Aorta (tissue), 5 donors: ENCODE measurements at places on chromosomes 2 and 18.

DNA sequence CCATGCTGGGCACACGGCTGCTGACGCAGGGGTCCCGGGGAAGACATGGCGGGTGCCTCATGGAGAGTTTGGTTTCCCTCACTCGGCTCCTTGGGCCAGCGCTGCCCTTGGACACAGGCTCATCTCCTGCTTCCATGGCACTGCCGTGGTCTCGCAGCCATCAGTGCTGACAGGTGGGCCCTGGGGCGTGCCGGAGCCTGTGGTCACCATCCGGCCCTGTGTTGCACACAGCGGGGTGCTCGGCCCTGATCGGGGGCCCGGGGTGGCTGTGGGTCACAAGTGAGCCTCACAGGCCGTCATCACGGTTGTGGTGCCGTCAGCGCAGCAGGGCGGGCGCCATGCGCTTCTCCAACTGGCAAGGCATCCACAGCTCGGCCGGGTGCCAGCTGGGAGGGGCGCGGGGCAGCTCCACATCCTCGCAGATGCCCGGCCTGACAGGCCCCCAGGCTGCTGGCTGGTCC, 582 bp downstream of the RTP5 start:
- DNase-seq, result no peak

DNA sequence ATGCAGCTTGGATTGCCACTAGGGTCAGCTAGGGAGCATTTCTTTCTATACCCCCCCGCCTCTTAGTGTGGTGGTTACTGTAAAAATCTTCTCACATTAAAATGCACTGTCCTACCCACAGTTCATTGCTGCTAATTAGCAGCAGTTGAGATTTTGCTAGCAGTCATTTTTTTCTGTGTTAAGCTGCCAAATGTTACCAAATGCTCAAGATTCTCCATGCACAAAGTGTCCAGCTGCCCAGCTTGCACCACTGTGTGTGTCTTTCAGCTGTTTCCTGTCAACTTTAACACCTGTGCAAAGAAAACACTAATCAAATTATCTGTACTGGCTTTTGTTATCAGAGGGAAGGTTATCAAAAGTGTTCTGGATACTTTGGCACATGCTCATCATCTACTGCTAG, 679.3 kb downstream of the NR4A2 start:
- DNase-seq, result no peak

- DNase-seq, result no peak
Measured at GRCh38 chr2:15808204-15808910, 132.0 kb upstream of the MYCN start.

DNA sequence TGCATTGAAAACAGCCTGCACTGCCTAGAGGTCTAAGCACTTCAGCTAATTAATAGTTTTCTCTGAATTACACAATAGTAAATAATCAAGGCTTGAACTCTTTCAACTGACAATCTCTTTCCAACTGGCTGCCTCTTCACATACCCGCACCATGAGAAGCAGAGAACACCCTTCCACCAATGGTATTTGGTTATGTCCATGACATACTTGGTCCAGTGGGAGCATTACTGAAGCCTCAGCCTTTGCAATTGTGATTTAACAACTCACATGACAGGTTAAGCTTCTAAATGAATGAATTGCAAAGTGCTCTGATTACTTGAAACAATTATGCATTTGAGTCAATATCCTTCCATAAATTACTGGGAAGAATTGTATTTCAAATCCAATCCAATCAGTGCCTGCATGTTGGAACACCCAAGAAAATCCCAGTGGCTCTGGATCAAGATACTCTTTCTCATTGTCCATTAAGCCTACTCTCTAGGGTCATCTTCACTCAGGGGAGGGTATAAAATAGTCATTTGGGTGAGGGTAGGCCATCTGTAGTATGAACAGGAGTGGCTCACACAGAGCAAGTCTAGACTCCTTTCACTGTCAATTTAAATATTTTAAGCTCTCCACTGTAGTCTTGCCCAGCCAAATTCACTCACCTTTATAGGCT, 101.1 kb downstream of the HS1BP3 start:
- no peak for DNase-seq

GRCh38 chr2:148058641-148059040, 37.8 kb downstream of the MBD5 start:
- no peak for DNase-seq

DNA sequence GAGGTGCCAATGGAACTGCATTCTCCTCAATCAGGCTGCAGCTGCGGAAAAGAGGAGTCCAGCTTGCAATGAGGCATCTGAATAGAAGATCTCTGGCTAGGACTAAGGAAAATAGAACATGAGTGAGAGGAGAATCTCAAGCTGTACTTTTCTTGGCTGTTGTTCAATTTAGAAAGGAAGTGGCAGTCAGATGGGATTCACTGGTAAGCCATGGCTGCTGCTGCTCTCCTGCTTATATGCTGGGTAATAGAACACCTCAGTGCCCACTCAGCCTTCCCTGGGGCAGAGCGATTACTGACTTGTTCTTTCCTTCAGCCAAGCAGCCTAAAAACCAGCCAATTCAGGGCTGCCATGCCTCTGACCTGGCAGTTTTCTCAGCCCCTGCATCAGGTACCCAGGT, 17.6 kb upstream of the CHST9 start:
- DNase-seq, result no peak

DNA sequence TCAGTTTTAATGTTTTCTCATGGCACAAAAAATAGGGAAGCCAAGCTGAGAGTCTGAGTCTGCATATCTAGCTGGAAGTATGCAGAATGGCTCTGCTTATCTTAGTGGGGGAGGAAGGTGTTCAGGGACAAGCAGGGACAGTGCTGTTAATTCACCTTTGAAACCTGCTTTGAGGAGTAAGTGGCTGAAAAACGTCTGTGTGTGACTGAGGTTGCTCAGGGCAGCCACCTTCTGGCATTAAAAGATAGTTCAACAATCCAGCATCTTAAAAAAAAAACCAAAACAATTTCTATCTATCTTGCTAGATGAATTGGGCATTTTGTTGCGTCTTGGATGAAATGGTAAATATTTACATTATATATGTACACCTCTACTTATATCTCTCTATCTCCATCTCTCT, 2.0 kb upstream of the TRPM8 start:
- DNase-seq, result no peak

- DNase-seq, result no peak
Measured at GRCh38 chr2:163647300-163647699, 88.5 kb downstream of the FIGN start.

DNA sequence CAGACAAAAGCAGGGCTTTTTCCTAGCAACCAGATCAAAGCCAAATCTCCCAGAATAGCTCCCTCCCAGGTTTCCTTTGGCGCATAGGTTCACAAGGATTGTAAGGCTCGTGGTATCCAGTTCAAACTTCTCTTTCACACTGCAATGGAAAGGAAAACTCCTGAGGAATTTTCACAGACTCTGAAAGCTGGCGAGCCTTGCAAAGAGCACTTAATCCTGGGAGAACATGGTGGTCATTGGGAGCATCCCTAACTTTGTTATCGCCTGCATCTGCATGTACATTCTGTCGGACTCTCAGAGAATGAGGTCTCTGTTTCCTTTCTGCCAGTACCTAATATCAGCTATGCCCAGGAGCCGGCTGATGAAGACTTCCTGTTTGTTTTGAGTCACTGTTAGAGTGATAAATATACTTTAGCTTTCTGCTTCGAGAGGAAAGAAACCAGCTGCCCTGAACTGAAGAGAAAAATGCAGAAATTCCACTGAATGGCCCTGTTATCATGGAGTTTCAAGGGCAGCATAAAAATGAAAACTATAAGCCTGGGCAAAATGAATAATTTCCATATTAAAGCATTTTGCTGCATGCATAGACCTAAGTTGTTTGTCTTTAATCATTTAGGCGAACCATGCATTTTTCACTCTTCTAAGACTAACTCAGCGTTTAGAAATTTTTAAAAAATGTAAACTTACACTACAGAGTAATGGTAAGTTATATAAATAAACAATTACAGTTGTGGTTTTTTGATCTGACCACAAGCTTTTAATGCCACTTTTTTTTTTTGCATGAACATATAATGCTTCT, 76.4 kb upstream of the ZEB2 start:
- no peak for DNase-seq

DNA sequence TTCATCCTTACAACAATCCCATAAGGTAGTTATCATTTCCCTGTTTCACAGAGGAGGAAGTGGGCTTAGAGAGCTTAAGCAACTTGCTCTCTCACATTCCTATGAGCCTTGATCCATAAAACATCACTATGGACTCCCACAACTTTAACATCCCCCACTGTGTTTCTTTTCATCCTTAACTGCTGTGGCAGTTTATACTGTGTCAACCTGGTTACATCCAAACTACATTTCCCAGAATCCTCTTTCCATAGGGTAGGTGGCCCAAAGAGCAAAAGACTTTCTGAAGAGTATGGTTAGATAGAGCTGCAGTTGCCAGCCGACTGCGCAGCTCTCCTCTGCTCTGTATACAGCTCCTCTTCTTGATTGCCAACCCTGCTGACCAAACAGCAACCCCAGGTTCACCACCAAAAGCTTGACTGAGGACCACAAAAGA, 22.5 kb downstream of the MAP3K2 start:
- no peak for DNase-seq

DNA sequence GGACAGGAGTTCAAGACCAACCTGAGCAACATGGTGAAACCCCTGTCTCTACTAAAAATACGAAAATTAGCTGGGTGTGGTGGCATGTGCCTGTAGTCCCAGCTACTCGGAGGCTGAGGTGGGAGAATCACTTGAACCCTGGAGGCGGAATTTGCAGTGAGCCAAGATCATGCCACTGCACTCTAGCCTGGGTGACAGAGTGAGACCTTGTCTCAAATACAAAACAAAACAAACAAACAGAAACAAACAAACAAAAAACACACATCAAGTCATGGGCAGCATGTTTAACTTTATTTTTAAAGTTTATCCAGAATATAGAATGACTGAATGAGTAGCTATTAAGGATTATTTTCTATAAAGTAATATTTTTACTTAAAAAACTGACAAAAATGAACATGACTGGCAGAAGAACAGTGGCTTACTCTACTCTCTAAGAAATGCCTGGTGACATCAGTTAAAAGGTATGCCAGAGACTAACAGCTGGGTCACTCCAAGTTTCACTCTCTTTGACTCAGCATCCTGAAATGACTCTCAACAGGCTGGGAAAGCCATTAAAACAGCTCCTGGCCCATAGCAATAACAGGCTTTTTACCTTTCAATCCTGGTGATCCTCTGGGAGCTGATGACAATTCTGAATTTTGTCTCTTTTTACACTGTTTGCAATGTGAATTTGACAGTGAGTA, 281.6 kb upstream of the STON1 start:
- DNase-seq, result no peak

GRCh38 chr2:168356477-168356835, 99.6 kb upstream of the CERS6 start:
- DNase-seq, result no peak

- no peak for DNase-seq
Measured at GRCh38 chr18:1993866-1994265, 577.4 kb downstream of the METTL4 start.

DNA sequence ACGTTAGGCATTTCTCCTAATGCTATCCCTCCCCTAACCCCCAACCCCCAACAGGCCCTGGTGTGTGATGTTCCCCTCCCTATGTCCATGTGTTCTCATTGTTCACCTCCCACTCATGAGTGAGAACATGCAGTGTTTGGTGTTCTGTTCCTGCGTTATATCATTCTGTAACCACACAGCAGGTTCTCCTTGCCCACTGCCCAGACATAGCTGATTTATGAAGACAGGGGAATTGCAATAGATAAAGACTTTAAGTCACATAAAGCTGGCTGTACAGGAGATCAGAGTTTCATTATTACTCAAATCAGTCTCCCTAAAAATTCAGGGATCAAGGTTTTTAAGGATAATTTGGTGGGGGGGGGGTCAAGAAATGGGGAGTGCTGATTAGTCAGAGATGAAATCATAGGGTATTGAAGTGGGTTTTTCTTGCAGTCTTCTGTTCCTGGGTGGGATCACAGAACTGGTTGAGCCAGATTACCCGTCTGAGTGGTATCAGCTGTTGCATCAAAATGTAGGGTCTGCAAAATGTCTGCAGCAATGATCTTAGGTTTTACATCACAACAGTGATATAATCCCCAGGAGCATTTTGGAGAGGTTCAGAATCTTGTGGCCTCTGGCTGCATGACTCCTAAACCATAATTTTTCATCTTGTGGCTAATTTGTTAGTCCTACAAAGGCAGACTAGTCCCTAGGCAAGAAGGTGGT, 392.1 kb upstream of the KCNJ3 start:
- no peak for DNase-seq

DNA sequence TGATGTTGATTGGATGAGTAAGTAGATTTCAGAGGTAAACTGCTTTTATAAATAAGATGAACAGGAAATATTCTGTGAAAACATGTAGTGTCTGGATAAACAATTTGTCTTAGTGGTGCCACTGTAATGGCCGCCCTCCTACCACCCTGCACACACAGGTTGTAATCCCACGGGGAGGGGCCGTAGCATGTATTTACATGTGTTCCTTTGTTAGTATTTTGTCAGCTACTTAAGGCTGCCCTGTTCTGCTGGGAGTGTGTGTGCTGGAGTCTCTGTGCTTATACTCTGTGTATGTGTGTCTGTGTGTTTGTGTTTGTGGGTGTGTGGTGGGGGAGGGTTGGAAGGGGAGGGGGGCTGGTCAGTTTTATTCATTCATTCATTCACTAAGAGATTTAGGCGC, 5.1 kb downstream of the TSHZ1 start:
- DNase-seq, result no peak

GRCh38 chr2:188265315-188265714, 26.4 kb upstream of the GULP1 start:
- no peak for DNase-seq

GRCh38 chr2:68250652-68251186, 1.6 kb downstream of the PPP3R1 start:
- no peak for DNase-seq

- DNase-seq, result no peak
Measured at GRCh38 chr18:6575908-6576307, 153.6 kb upstream of the ARHGAP28 start.

DNA sequence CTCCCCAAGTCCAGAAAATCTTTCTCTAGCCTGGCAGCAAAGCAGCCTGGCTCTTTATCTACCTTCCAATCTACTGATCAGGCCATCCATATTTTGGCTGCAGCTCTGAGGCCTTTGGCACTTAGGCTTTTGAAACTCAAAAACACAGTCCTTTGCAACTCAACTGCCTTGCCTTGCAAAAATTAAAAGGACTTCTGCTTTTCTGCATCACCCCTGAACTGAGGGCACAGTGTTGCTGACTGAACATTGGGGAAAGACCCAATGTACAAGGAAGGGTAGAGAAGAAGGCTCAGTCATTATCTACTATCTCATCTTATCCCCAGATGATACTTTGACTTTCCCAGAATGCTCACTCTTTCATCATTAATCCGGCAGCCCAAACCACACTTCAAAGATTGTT, 625.5 kb downstream of the ARHGAP15 start:
- no peak for DNase-seq

GRCh38 chr2:103805746-103806145, 1043.9 kb downstream of the TMEM182 start:
- DNase-seq, result no peak

DNA sequence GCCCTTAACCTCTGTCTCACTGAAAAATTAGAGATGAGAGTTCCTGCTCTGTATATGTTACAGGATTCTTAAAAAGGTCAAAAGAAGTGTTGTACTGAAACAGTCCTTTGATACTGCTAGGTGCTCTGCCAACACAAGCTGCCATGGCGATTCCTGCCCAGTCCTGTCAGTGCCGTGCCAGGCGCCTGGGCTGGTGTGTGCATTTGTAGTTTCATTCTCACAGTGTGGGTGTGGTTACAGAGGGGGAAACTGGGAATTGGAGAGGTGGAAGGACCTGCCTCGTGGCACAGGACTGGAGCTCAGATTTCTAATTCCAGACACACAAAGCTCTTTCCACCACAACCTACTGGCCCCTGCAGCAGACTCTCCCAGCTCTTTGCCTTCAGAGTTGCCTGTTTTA, 122.3 kb upstream of the RAB6C start:
- DNase-seq, result no peak
